Fibroblast of lung (primary cell): ENCODE measurements at places on chromosomes 11 and 22. TPM values are rescaled to one million over a fixed set of nuclear protein-coding genes. Genes with fewer than 3 reads are reported as not detected.

DNA sequence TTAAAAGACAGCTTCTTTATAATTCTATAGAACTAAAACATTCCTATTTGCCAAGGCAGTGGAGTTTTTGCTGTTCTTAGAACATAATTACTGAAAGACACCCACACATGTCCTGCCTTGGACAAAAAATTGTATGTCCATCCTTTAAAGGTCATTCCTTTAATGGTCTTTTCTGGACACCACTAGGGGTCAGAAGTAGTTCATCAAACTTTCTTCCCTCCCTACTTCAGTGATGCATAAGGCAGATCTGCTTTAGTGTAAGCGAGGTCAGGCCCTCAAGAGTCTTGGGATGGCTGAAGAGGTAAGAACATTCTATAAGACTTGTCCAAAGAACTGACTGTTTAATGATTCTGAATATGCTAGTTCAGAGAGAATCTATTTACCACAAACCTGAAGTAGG is 4.3 kb upstream of the OR51V1 start:
- peak; percentile 61 for DNase-seq

DNA sequence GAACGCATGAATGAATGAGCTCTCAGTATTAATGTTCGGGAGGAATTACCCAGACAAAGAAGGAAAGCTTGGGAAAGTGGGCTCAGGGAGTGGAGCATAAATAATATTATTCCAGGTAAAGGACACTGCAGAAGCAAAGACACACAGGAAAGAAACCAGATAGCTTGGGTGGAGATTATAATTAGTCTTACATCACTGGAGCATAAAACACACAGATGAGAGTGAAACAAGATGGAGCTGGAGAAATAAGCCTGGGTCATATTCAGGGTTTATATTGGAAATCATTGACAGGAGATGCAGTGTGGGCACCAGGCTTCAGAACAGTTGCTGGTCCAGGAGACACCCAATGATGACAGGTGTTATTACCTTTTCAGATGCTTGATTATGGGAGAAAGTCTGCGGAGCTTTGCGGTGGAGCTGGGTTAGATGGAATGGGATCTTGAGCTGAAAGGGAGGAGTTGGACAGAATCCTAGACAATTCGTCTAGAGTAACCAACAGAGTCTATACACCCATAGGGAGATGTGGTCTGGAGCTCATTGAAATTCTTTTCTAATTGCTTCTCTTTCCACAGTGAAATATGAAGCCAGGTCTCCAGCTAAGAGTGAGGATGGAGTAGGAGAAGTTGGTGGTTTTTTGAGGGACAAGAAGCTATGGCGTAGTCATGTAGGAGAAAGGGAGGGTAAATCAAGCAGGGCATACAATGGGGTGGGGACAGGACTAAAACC is 227.2 kb downstream of the FAM76B start:
- peak; percentile 31 for DNase-seq

DNA sequence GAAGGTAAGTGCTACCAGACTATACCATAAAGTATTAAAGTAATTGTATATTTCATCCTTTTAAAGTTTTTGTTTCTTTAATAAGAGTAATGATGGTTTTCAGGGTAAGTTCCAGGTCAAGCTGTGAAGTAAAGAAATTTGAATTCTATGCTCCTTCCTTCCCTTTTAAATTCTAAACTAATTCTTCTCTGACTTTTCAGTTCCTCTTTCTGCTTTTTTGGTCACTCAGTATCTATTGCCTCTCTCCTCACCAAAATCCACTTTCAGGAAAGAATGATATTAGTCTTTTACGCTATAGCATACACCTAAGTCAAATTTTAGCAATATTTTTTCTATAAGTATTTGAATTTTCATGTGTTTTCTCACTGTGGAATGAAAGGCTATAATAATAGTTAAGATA is 8.2 kb downstream of the MMP8 start:
- no peak for DNase-seq

DNA sequence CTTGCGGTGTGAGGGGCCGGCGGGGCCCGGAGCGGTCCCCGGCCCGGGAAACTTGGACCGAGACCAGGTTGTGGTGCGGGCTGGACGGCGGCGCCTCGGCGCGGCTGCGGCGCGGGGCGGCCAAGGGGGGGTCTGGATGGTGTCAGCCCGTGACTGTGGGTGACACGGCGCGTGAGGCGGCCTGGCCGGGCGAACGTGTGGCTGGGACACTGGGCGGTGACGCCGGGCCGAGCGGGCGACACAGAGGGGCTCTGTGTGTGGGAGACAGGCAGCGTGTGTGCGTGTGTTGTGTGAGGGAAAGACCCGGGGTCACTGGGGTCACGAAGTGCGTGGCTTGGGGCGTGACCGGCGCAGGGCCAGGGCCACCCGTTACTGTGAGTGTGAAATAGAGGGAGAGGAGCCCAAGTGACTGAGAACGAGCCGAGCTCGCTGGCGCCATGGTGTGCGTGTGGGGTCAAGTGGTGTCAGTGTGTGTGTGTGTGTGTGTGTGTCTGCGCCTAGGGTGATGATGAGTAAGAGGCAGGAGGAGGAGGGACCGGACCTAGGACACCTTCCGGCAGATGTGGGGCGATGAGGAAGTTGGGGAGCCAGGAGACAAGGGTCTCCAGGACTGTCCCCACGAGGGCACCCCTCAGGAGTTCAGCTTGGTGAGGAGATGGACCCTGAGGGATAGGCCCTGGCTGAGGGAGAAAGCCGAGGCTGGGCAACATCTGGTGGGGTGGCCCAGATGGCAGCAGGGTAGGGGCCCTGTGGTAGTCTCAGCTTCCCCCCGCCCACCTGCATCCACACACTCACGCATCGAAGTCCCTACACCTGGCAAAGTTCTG is 817 bp downstream of the RELT start:
- DNase-seq = peak; percentile 70

DNA sequence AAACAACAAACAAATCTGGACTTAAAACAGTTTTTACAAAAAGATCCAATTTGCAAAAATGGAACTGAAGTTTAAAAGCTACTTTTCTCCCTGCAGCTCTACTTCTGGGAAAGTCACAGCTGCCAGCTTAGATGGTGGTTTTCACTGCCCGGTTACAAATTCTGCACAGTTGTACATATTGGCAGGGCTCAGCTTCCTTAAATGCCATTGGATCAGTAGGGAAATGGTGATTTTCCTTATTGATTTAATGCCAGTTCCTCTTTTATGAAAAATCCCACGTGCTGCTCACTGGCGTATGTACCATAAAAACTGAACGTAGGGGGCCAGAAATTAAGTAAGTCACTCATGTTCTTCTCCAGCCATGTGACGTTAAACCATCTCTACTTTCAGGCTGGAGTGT is 22.8 kb downstream of the GRAP2 start:
- DNase-seq = no peak

DNA sequence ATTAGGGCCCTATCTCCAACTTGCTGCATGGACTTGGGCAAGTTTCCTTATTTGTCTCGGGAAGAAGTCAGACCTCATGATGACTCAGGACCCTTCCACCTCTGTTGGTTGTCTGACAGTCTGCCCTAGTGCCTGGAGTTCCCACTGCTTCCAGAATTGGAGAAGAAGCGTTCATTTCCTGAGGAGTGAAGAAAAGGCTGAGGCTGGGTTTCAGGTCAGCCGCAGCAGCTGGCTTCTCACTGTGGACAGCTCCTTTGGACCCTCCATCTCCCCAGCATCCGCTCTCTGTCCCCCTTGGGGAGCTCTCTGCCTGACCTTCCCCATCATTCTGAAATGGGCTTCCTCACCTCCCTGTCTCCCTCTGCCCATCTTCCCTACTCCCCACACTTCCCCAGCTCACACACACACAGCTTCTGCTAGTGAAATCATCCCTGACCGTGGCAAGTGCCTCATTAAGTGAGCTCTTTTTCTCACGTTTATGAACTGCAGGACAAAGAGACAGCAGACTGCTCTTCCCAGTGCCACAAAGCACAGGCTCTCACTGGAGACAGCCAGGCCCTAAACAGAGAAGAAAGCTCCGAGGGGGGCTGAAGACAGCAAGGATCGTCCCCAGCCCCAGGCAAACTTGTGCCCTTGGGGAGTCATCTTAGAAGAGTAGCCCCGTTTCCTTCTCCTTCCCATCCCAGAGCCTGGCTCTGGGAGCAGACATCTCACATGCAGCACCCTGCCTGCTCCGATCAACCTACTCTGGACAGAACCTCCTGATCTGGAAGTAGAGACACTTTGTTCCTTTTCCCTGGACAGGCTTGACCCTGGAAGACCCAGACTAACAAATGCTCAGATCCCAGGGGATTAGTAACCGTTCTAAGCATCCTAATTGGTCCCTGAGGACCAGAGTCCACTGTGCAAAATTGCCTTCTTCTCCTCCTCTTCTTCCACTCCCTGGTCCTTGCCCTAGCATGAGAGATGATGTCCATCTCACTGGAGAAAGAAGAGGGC is 157.9 kb downstream of the FEZ1 start:
- DNase-seq = peak; percentile 26

DNA sequence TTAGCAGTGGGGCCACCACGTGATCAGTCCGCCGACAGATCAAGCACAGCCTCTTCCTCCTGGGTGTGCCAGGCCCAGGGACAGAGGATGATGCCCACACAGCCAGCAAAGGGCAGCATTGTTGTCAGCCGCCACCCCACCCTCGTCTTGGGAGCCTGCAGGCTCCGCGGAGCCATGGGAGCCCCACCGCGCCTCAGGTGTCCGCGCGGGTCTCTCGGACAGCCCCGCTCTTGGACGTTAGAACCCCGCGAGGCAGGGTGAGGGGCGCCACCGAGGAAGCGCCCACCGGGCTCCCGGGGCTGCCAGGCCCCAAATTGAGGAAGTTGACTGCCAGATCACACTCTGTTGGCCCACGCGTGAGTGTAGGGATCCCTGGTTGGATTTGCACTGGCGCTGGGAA is 83.9 kb upstream of the MS4A8 start:
- DNase-seq = no peak

- no peak for DNase-seq
Observed at GRCh38 chr11:35046681-35047080, 92.3 kb upstream of the CD44 start.

DNA sequence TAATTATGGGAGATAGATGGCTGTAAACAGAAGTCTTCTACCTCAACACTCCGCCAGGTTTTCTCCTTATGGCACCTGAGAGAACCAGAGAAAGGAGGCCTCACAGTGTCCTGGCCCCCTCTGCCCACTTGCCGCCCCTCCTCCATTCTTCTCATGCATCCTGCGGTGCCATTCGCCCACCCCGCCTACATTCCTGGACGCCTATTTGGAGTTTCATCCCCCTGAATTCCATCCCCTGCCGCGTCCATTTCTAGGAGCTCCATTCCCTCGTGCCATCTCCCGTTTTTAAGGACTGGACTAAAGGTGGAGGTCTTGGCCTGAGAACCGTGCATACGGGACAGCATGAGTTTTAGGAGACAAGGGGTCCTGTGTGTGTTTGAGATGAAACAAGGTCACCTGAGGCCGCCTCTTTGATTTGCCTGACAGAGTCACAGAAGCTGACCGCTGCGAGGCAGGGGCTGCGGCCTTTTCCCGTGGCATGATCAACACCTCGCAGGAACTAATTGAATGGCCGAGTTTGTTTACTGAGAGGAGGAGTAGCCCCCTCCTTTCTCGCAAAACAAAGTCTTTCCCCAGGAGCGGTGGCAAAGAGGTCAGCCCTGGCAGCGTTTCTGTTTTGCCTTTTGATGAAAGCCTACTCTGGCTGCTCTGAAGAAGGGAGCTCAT is 246.2 kb downstream of the ST3GAL4 start:
- DNase-seq = no peak

- no peak for DNase-seq
Observed at GRCh38 chr22:50175921-50176849, 5.7 kb downstream of the PANX2 start.

DNA sequence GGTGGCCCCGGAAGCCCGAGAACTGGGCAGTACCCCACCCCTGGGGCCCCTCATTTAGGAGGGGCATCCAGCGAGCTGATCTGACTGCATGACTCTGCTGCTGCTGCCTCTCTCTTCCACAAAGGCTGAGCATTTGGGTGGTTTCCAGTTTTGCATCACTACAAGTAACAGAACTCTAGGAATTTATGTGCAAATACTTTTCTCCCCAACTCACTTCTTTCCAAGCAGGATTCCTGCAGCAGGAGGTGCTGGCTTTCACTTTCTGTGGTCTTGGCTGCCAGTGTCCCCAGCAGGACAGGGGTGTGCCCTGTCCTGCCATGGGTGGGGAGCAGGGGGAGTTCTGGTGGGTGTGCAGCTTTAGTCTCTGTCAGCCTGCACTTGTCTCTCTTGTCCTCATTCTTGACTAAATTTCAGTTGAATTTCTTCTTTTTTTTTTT is 21.2 kb downstream of the UPB1 start:
- peak; percentile 93 for DNase-seq

DNA sequence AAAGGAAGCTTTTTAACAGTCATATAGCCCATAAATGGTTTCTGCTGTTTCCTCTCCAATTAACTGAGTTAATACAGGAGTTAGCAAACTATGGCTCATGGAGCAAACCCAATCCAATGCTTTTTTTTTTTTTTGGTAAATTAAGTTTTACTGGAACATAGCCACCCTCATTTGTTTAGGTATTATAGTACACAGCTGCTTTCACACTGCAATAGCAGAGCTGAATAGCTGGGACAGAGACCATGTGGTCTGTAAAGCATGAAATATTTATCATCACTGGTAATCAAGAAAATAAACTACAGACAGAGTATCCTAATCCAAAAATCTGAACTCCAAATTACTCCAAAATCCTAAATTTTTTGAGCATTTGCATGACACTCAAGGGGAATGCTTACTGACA is 53.7 kb downstream of the RDX start:
- DNase-seq = peak; percentile 19

- DNase-seq = no peak
Observed at GRCh38 chr22:30004694-30005093, 75.6 kb upstream of the HORMAD2 start.

DNA sequence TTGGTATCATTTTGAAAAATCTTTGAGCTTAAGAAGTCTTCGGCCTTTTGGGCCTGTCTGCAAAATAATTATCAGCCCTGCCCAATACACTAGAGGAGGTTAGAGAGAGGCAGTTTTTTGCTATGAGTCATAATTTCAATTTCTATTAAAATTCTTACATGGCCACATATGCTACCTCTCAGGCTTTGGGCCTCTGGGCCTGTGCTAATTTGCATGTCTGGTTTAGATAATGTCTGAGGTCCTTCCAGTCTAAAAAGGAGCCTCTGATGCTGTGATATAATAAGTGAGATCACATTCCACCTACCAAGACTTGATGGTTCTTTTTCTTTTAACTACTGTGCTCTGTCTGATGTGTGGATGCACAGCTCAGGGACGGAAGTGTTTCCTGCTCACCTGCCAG is 70.8 kb downstream of the KCNJ1 start:
- DNase-seq = peak; percentile 93

DNA sequence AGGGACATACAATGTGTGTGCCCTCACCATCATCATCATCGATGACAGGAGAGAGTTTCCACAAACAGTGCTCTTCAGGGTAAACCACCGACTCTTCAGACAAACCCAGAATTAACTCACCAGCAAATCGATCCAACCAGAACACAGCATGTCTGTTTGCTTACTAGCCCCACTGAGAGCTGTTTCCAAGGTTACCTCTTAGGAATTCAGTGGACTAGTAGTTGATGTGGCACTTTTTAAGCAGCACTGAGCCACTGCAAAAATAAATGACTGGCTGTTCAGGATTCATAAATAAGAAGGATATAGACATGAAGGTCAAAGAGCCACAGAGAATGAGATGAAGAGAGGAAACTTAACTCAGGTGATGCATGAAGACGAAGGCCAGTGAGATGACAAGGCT is 83.1 kb downstream of the PARVA start:
- DNase-seq = peak; percentile 66

GRCh38 chr11:1146365-1146764 is 11.4 kb upstream of the MUC5AC start:
- DNase-seq = no peak

Gene C11orf97
- total RNA-seq = not detected in 2 replicates

Gene PUS3
- 14.0 and 14.9 TPM in 2 replicates for total RNA-seq

Gene UCP2
- total RNA-seq = 0.77 and 4.8 TPM in 2 replicates

Gene FADS1
- total RNA-seq = 151 and 208 TPM in 2 replicates

Gene CASP12
- total RNA-seq = 0.17 and 0.26 TPM in 2 replicates

Gene TPCN2
- 8.7 and 11.7 TPM in 2 replicates for total RNA-seq
